Gastrocnemius medialis (tissue), 4 donors: ENCODE measurements at places on chromosomes 2 and 18. TPM values are rescaled to one million over a fixed set of nuclear protein-coding genes. Genes with fewer than 3 reads are reported as not detected.

The GLI2 gene
- total RNA-seq: 0.27 TPM

The CPO gene
- 1.1 TPM for total RNA-seq

The AQP4 gene
- 12.5 TPM for total RNA-seq

The CPLX4 gene
- not detected for total RNA-seq

The MROH2A gene
- not detected for total RNA-seq

The TBR1 gene
- not detected for total RNA-seq

The ALPI gene
- total RNA-seq: not detected

The AMER3 gene
- total RNA-seq: not detected
